ENCODE measurements at places on chromosomes 11 and 22.

DNA sequence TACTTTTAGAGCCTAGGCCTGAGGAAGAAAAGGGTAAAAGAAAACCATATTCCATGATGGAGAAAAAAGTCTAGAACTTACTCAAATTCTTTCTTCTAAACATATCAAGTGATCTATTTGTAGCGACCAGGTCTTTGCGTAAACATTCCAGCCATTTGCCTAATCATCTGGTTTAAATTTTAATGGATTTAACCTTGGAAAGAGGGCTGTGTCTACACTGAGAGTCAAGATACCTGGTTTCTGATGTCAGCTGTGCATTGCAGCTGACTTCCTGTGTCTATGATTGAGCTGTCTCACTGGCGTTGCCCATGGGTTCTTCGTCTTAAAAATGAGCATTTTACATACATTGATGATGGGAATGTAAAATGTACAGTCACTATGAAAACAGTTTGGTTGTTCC lies 10.0 kb upstream of the TMEM123 start:
- no peak for DNase-seq

- DNase-seq, result no peak
Observed at GRCh38 chr22:16803255-16803917, 21.8 kb downstream of the XKR3 start.

GRCh38 chr11:111386611-111387150 lies 7.6 kb upstream of the POU2AF1 start:
- no peak for DNase-seq

GRCh38 chr22:44734278-44734677 lies 18.1 kb upstream of the ARHGAP8 start:
- DNase-seq, result no peak

DNA sequence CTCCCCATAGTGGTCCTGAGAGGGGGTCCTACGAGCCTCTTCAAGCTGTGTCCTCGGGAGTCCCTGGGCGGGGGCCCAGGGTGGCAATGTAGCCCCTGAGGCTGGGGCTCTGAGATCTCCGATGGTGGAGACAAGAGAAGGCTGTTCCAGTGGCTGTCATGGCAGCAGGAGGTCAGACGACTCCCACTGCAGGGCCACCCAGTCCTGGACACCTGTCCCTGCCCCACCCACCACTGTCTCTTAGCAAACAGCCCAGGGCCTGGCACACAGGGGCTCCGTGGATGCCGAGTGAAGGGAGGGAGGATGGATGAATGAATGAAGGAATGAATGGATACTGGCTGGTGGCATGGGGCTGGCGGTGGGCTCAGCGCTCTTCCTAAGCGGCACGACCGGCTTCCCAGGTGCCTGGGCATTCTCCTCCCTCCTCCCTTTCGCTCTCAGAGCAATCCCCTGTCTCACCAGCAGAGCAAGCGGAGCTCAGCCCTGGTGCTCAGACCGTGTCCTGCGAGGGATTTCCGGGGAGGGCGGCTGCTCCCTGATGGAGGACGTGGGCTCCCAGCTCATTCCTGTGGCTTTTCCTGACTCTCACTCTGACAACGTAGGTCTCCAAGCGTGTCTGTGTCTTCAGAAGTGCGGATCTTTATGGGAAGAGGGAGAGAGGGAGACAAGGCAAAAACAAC lies 1272.6 kb downstream of the BRD1 start:
- DNase-seq, result no peak
